ENCODE measurements at places on chromosomes 2 and 18.
A peak's percentile ranks its signal among the peaks of the same experiment; 100 is the strongest.

DNA sequence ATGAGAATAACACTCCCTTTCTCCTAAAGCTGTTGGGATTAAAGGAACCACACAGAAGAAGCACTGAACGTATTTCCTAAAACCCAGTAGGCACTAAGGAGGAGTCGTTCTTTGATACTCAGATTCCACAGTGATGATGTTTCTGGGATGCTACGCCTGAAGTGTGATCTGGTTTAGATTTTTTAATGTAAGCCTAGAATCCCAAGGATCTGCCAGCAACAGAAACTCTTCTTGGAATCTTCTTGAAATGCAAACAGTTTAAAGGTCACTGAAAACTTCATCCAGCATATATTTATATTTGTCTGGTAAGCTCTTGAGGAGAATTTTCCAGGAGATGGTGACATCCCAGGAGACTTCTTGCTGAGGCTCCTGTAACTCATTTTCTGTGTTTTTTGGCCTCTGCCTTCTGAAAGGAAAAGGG lies 247.6 kb upstream of the TRIB2 start:
- no peak for DNase-seq

GRCh38 chr2:55137024-55137958 lies 87.0 kb upstream of the RTN4 start:
- DNase-seq = no peak

DNA sequence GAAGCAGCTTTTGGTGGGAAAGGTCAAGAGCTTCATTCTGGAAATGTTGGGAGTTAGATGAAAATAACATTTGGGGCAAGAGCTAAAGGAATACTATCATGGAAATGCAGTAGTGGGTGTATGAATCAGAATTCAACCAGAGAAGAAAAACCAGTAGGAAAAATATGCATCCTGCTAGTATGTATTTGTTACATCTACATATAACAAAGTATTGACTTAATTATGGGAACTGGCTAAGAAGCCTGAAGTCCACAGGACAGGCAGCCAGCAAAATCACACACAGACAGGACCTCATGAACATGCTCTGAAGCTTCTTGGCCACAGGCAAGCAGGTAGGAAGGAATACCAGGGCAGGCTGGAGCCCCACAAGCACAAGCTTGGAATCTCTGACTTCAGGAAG lies 185.8 kb downstream of the FBXO15 start:
- no peak for DNase-seq

- DNase-seq = no peak
These were observed 19.2 kb upstream of the ADAM23 start for GRCh38 chr2:206424134-206424533.

DNA sequence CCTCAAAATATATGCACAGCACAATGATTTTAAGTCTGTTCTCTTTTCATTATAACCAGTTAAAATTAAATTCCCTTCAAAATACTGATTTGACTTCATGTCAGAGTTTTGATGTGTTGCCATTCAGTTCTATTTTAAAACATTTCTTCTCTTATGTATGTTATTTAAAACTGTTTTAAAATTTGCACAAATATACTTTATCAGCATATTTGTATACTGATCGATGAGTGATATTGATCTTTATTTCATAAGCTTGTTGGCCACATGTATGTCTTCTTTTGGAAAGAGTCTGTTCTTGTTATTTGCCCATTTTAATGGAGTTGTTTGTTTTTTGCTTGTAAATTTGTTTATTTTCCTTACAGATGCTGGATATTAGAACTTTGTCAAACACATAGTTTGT lies 496.3 kb upstream of the VWC2L start:
- no peak for DNase-seq

- DNase-seq = no peak
These were observed 55.9 kb downstream of the ZFP36L2 start for GRCh38 chr2:43170405-43171105.

GRCh38 chr2:201057087-201057521 lies 14.4 kb downstream of the HYCC2 start:
- peak; percentile 48 for DNase-seq

GRCh38 chr2:23900541-23901322 lies 26.2 kb downstream of the ATAD2B start:
- DNase-seq = no peak

DNA sequence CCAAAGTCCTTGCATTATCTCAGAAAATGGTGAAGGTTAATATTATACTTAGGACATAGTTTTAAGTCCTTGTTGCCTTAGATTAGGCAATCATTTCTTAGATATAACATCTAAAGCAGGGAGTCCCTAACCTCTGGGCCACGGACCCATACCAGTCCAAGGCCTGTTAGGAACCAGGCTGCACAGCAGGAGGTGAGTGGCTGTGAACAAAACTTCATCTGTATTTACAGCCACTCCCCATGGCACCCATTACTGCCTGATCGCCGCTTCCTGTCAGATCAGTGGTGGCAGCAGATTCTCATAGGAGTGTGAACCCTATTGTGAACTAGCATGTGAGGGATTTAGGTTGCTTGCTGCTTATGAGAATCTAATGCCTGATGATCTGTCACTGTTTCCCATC lies 86.5 kb upstream of the MYO3B start:
- DNase-seq = no peak

DNA sequence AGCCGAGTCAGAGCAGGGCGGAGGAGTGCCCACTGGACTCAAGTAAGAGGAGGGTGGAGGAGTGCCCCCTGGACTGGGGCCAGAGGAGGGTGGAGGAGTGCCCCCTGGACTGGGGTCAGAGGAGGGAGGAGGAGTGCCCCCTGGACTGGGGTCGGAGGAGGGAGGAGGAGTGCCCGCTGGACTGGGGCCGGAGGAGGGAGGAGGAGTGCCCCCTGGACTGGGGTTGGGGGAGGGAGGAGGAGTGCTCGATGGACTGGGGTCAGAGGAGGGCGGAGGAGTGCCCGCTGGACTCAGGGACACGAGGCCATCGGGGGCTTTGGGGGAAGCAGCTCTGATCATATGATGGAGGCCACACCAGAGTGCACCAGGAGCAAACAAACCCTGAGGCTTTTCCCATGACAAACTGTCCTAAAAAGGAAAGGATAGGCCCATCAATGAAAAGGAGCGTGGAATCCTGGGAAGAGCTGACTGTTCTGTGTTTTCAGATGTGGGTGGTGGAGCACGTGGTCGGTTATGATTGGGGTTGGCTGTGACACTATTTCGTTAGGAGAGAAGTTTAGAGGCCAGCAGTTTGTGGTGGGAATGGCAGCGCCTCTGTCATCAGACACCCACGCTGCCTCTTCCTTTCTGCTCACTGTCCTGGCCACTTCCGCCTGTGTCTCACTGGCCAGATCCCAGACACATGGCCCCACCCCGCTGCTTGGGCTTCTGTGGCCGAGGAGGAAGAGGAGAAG lies 24.5 kb upstream of the HPCAL1 start:
- peak; percentile 77 for DNase-seq

GRCh38 chr2:159249990-159250715 lies 36.4 kb downstream of the WDSUB1 start:
- no peak for DNase-seq

DNA sequence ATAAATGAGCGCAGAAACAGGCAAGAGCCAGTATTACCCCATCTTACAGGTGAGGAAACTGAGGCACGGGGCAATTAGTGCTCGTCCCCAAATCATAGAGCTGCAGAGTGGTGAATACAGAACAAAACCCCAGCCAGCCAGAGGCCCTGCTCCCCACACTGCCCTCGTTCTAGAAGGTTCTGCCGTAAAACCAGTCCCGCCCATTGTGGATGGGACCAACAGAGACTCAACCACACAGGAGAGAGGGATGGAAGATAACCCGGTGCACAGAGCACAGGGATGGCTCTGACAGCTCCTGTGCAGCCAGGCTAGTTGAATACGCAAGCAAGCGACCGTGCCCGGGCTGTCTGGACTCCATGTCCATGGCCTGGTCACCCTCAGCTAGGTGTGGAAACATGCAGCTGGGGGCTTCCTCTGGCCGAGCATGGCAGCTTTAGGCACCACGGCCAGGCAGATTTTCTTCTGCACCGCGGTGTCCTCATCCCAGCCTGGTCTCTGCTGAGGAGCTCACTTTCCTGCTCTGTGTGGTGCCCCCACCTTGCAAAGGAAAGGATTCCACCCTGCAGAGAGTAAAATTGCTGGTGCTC lies 146.4 kb downstream of the TPO start:
- DNase-seq = no peak

DNA sequence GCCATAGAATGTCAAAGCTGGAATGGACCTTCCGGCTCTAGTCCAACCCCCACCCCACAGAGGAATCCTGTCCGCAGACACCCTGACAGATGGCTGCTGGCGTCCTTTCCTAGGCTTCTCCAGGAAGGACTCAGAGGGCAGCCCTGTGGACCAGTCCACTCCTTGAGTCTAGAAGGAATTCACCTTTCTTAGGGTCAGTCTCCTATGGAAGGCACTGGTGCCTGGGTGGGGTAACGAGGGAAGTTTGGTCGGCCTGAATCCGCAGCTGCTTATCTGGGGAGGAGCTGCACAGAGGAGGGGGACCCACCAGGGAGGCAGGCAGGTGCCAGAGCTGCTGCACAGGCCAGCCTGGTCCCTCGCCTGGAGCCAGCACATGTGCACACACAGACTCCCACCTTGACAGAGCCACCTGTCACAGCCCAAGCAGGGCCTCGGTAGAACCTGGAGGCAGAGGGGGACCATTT lies 2.5 kb downstream of the DNMT3A start:
- no peak for DNase-seq

GRCh38 chr2:60661073-60661738 lies 94.9 kb upstream of the PAPOLG start:
- no peak for DNase-seq

- DNase-seq = no peak
These were observed 74.2 kb downstream of the LDLRAD4 start for GRCh38 chr18:13292736-13293135.

Data from cardiac muscle cell (in vitro differentiated cells and primary cell).